ENCODE measurements at places on chromosomes 5 and 9. TPM values are rescaled to one million over a fixed set of nuclear protein-coding genes. Genes with fewer than 3 reads are reported as not detected.

The LHFPL2 gene
- 17.9 TPM for total RNA-seq

The CCNJL gene
- total RNA-seq: 7.2 TPM

The IL13 gene
- not detected for total RNA-seq

The PCDHB5 gene
- 7.3 TPM for total RNA-seq

The CARD9 gene
- 2.6 TPM for total RNA-seq

The C8G gene
- 2.8 TPM for total RNA-seq

The ALDH1A1 gene
- total RNA-seq: 417 TPM

The MRNIP gene
- 47.6 TPM for total RNA-seq

The AK8 gene
- 5.5 TPM for total RNA-seq

The PCDHB14 gene
- total RNA-seq: 3.7 TPM

The SMIM33 gene
- total RNA-seq: not detected

The DCP2 gene
- total RNA-seq: 65.5 TPM

The CAVIN4 gene
- total RNA-seq: 6.1 TPM

The CDO1 gene
- total RNA-seq: 27.9 TPM

The ITK gene
- not detected for total RNA-seq

The QRFP gene
- not detected for total RNA-seq

The LHX2 gene
- 1.2 TPM for total RNA-seq

The ANAPC2 gene
- 65.0 TPM for total RNA-seq

The DMAC1 gene
- 72.3 TPM for total RNA-seq

The OR1Q1 gene
- not detected for total RNA-seq

The ZFR gene
- total RNA-seq: 67.1 TPM

The TIMD4 gene
- not detected for total RNA-seq

The ENHO gene
- total RNA-seq: 0.95 TPM

The C7 gene
- 18.9 TPM for total RNA-seq

The DRD1 gene
- total RNA-seq: 0.17 TPM

The PTGER4 gene
- total RNA-seq: 8.0 TPM

The HAVCR1 gene
- 0.92 TPM for total RNA-seq

The NSG2 gene
- total RNA-seq: 3.1 TPM
